Hippocampal formation (tissue), 2 donors: ENCODE measurements at places on chromosomes 5 and 9.

- no peak for DNase-seq
These were observed 64.9 kb upstream of the ZSWIM6 start for GRCh38 chr5:61267116-61267515.

DNA sequence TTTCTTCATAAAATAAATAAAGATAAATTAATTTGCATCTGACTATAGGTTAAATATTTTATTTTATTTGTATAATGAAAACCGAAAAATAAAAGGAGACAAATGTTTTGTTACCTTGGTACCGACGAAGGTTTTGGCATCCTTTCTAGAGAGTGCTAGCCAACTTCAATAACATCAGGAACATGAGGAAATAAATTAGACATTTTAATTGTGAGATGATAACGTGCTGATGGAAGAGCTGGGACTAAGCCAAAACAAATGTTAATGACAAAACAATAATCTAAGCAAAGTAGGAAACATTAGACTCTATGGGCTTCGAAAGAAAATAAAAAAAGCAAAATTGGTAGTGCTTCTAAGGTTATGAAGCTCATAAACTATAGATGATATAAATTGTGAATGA lies 201.0 kb downstream of the IRX2 start:
- DNase-seq, result no peak

DNA sequence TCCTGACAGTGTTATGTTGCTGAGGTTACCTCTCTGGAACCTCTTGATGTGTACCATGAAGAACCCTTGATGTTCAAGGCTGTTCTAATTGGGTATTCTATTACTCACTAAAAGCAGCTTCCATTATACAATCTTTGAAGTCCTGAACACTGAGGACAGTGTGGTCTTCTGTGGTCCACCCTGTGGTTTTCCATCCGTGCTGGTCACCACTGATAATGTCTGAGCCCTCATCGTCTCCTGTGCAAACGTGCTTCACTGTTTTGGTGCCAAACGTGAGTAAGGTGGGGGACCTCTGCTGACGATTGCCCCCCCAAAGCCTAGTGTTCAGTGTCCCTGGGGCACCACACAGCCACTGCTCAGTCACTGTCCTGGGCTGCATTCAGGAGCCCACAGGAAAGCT lies 259.7 kb upstream of the ANKRD55 start:
- no peak for DNase-seq

DNA sequence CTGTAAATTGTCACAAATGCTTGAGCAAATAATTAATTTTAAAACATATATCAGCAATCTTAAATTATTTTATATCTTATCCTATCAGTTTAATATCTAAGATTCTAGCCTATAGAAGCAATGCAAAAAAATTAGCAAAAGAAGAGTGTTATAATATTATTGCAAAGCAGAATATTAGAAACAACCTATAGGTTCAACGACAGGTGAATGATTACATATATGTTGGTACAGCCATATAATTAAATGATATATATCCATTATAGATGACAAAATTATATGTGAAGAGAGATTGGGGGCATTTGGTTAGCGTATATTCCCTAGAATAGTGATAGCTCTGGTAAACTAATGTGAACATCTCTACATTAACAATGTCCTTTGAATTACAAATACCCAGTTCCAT lies at the start of gene IFNE:
Gene IFNE, minus strand, starts transcription at position 101 of the 400 bp plus-strand sequence. CDS start 619 bp downstream, outside the sequence.
- no peak for DNase-seq

DNA sequence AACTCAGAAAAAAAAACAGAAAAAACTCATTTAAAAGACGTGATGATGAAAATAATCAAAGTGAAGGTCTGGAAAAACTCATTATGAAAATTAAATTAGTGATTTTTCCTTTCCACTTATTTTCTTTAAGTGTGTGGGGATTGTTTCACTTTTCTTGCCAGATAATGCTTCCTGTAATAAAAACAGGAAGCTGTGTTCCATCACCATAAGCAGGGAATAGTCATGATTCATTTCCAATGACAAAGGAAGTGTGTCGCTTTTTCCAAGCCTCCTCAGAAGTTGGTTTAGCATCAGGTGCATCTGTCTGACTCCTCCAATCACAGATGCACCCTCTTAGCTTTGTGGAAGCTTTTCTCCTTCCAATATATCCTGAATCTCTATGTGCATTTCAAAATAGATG lies 2068.7 kb downstream of the MAT2B start:
- no peak for DNase-seq

DNA sequence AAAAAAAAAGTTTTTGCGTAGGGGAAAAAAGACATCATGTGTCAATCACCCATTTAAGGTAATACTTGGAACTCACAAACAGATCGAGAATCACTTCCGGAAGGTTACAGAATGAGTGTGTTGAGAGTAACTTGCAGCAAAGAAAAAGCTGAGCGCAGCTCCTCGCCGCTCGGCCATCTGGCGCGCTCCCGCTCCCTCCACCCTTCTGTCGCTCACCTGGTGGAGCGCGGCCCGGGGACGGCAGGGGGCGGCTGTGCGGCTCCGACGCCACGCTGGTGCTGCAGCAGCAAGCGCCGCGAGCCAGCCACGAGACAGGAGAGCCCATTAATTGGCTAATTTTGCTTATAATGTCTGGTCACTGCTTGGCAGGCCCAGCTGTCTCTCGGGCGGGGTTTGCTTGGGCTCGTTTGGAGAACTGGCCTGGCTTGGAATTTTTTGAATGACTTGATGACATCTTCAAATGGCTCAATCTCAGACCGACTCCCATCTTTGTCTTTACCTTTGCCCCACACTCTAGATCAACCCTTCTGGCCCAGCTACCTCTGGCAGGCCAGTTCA lies 601.8 kb downstream of the CCDC171 start:
- DNase-seq, result no peak

GRCh38 chr5:55551358-55551757 lies 16.6 kb upstream of the PLPP1 start:
- DNase-seq, result no peak

DNA sequence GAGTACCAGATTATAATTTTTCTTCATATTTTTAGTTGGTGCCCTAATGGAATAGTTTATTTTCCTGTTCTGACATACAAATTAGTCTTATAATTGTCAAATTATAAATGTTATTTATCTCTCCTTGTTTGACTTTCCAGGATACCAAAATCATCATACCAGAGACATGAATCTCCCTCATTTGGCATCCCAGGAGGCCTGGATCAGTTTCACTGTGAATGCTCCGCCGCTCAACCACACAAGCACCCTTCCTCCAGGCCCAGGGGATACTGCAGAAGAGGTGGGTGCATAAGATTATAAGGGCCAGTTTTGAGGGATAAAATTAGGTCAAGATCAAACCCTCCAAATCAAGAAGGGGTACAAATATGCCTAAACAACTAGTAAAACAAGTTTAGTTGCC lies 1229.3 kb downstream of the CDH12 start:
- no peak for DNase-seq

DNA sequence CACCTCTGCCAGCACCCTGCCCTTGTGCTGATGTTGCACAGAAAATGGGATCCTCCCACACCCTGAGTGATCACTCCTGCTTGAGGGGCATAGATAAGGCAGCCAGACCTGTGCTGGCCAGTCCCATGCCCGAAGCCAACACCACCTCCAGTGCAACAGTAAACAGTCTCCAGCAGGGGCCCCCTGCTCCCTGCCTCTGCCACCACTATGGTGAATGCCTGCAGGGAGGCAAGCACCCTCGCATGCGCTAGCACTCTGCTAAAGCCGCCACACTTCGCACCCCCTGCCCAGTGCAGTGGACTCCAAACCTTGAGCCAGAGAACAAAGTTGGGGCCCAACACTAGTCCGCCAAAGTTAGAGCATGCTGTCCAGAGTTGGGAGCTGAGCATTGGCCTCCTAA lies 118.7 kb downstream of the PJA2 start:
- no peak for DNase-seq

- no peak for DNase-seq
These were observed 795.6 kb downstream of the PTPRD start for GRCh38 chr9:9817176-9817575.

GRCh38 chr9:13728131-13728530 lies 448.6 kb upstream of the MPDZ start:
- no peak for DNase-seq

DNA sequence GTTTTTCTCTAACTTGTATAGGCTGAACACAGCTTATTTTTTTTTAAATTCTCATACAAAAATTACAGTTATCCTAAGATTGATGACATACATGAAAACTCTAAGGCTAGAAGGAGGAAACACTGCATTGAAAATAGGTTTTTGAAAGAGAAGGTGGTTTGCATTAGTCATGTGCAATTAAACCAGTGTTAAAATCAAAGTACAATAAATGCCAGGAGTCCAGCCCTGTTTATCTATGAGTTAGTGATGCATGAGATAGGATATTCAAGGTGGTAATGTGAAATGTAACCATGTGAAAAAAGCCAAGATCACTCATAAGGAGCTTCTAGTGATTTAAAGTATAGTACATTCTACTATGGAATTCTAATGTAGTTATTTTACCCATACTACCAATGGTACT lies 444.9 kb upstream of the CYLC2 start:
- DNase-seq, result no peak

DNA sequence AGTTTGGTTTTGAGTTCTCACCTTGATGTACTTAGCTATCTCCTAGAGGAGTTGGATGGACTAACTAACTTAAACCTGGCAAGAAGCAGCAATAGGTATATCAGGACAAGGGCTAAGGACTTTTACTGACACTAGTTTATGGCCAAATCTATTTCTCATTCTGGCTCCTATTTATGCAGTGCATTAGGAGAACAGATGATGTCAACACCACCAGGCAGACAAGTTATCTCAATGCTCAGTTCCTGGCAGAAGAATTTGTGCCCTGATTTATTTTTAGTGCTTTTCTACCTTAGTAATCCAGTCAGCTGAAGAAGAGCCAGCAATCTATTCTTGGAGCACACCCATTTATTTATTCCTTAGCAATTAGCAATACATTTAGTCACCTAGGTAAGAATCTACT lies 30.7 kb upstream of the MYOT start:
- no peak for DNase-seq

GRCh38 chr5:76675364-76675763 lies 40.6 kb upstream of the F2R start:
- no peak for DNase-seq

DNA sequence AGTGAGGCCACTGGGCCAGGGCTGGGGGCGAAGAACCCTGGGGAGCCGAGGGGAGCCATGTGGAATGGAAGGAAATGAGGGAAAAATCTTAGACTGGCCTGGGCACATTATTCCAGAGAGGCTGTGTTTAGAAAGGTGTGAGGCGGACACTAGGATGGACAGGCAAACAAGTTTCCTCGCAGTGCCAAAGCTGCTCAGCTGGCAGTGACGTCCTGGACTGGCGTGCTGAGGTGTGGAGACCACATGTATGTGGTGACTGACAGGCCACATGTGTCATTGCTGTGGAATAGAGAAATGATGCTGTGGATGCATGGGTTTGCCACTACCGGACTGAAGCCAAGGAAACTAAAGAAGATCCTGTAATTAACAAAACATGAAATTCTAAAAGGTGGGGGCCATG lies 42.6 kb downstream of the RASEF start:
- DNase-seq, result no peak

DNA sequence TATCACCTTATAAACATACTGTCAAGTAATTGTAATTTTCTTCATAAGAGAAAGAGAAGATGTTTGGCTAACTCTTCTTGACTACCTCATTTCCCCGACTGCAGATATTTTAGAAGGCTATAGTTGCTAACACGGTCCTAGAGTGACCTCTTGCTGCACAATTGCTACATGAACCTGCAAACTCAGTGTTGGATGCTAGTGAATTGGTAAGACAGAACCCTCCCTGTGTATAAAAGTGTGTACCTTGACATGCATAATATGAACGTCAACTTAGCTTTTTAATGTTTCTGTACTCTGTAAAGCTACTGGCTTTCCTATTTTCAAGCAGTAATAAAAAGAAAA lies 46.7 kb upstream of the CER1 start:
- DNase-seq, result no peak

DNA sequence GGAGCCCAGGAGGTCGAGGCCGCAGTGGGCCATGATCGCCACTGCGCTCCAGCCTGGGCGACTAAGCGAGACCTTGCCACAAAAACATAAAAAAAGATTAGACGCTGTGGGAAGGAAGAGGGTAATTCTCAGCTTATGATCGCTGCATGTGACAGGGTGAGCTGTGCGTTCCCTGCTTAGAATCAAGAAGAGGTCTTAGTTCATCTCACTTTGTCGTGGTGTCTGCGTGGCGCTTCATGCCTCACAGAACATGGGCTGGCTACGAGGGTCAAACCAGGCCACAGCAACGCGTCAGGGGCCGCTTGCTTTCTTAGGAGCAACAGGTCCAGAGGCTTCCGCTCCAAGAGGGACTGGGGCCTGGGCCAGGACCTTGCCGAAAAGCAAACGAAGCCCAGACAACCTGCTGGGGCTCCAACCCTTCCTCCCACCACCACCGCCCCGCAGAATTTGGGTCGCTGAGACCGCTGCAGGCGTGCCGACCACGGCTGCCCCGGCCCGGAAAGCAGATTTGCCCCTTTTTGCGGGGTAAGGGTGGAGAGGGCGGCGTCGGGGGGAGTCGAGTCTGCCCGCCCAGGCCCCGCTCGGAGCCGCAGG lies 10.0 kb upstream of the GRIN1 start:
- no peak for DNase-seq

DNA sequence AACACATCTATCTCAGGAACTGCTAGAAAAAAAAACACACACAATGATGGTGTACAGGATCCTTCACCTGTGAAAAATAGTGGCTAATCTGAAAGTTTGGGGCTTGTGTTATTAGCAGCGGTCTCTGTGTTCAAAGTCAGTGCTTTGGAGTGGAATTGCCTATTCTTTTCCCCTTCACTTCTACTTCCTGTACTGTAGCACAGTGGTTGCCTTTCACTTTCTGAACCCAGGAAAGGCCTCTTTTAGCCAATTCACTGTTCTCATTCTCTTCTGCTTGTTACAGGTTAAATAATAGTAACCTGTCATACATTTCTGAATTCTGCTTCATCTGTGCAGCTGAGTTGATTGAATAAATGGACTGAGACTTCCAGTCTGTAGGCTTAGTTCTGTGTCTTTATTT lies 161.3 kb upstream of the RGS7BP start:
- no peak for DNase-seq

DNA sequence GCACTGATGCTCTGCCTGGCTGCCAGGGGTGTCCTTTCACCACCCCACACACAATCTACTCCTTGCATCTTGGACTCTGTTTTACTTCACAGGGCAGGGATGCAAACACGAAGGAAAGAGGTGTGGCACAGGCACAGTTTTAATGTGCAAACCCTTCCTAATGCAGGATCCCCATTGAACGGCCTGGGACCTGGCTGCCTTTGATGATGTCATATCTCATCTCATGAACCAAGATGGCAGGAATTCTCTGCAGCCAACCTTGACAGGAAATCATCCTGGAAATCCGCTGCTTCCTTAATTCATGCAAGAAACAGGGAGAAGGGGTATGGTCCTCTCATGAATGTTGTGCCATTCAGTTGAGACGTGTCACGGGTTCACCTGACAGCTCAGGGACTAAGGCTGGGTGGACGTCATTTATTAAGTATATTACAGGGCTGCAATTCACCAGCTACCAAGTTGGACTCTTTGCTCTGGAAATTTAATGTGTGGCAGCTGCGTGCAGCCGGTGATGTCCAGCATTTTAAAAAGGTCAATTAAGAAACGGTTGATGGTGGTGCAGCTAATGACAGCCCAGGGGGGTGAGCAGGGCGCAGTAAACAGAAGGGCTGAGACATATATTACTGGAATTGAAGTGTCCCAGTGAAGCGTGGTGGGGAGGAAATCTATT lies 91.5 kb downstream of the LMNB1 start:
- no peak for DNase-seq
